ENCODE measurements at places on chromosomes 11 and 22. TPM values are rescaled to one million over a fixed set of nuclear protein-coding genes. Genes with fewer than 3 reads are reported as not detected.

The OR8K5 gene
- total RNA-seq: not detected

The OR52A1 gene
- not detected for total RNA-seq

The EMID1 gene
- total RNA-seq: 0.22 TPM

The SNX32 gene
- total RNA-seq: 2.1 TPM

The ABCG4 gene
- total RNA-seq: not detected

The PDE3B gene
- total RNA-seq: 5.1 TPM

The OR2AT4 gene
- not detected for total RNA-seq

The PHOX2A gene
- total RNA-seq: not detected

DNA sequence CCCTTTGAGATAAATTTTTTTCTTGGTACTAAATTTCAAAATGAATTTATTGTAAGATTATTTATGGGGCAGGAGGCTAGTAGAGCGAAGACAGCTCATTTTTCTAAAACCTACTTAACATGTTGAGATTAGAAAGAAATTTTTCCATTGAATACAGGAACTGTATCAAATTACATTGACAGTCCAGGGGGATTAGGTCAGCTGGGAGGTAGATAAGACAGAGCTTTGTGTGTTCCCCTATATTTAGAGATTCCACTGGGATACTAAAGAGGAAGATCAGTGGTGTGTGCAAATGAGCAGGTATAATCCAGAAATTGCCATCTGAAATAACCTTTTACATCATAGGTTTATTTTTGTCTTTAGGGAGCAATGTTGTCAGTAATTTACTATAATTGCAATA, 32.1 kb downstream of the ENDOD1 start:
- no peak for DNase-seq

- DNase-seq: no peak
Observed at GRCh38 chr11:88105951-88106350, 69.3 kb downstream of the RAB38 start.

DNA sequence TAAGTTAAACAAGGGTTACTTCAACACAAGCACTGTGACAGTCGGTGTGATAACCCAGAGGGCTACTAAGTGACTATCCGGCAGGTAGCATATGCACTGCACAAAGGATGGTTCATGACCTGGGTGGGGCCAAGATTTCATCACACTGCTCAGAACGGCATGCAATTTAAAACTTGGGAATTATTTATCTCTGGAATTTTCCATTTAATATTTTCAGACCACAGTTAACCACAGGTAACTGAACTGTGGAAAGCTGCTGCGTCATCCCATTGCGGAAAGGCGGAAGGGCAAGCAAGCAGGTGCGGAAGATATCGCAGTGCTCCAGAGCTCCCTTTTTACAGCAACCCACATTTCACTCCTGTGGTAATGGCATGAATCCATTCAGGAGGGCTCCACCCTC, 540.8 kb downstream of the INSC start:
- DNase-seq: no peak

DNA sequence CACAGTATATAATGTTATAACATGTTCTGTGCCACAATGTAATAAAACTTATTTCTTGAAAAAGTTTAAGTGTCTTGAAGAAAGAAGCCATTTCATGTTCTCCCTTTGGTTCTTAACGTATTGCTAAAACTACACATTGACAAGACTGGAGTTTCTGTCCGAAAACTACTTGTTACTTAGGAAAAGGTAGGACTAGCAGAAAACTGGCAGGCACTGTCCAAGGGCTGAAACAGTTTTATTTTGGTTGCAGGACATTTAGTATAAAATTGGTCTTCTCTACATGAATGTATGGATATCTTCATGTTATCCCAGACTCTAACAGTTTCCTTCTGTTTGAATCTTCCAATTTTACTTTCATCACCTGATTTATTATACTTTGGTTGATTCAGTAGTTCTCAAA, 1027.1 kb downstream of the LRRC4C start:
- no peak for DNase-seq

DNA sequence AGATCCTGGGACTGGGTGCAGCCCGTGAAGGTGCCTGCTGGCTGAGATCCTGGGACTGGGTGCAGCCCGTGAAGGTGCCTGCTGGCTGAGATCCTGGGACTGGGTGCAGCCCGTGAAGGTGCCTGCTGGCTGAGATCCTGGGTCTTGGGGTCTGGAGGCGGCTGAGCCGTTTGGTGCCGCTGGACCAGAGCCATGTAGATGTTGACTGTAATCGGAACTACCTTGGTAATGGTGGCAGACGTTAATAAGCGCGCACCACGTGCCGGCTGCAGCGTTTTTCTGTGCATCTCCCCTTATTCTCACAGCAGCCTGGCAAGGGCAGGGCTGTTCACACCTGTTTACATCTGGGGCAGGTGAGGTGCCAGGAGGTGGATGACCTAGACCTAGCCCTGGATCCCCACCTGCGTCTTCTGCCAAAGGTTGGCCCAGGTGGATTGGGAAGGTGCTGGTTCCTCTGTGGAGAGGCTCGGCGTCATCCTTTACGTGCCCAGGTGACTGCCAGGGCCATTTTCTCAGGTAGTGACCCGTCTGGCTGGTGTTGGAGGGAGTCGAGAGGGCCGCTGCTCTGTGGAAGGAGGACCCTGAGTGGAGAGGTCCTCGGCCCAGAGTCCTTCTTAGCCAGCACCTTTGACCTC, 382.5 kb downstream of the TBC1D22A start:
- no peak for DNase-seq

- no peak for DNase-seq
Observed at GRCh38 chr22:23722160-23722559, 28.8 kb downstream of the ZNF70 start.

DNA sequence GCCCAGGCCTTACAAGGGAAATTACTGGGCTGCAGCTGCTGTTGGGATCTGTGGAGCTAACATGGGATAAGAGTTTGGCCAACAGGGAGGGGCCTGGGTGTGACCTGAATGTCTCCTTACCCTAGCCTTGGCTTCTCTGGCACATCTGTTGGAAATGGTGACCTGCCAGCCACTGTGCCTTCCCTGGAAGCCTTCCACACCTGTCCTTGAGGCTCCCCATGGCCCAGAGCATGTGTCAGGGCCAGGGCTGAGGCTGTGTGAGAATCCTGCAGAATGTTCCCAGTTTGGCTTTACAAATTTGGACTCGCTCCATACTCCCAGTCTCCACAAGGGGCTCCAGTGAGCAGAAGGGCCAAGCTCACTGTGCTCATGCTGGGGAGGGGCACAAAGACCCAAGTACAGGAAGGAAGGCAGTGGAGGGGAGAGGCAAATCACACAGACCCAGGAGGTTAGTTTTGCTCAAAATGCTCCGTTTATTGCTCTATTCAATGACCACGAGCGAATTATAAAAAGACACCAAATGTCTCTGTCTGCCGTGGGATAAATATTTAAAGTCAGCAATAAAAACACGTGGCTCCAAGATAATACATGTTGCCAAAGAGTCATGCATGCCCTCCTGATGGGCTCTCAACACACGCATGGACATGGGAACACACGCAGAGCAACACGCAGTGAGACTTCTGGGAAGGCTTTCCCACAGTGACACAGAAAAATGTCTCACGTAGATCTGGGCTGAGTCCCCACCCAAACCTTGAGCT, 1.7 kb upstream of the IGSF22 start:
- no peak for DNase-seq

- no peak for DNase-seq
Observed at GRCh38 chr11:83285151-83285770, 906 bp downstream of the CCDC90B start.

- no peak for DNase-seq
Observed at GRCh38 chr11:60477035-60477445, 15.5 kb upstream of the MS4A12 start.

- no peak for DNase-seq
Observed at GRCh38 chr11:65456418-65456817, 33.8 kb downstream of the NEAT1 start.

GRCh38 chr11:114277637-114278341, 18.4 kb upstream of the NNMT start:
- DNase-seq: no peak

- DNase-seq: no peak
Observed at GRCh38 chr22:50376085-50376651, 33.0 kb downstream of the PPP6R2 start.

- no peak for DNase-seq
Observed at GRCh38 chr11:111796696-111797095, 30.5 kb upstream of the PPP2R1B start.

DNA sequence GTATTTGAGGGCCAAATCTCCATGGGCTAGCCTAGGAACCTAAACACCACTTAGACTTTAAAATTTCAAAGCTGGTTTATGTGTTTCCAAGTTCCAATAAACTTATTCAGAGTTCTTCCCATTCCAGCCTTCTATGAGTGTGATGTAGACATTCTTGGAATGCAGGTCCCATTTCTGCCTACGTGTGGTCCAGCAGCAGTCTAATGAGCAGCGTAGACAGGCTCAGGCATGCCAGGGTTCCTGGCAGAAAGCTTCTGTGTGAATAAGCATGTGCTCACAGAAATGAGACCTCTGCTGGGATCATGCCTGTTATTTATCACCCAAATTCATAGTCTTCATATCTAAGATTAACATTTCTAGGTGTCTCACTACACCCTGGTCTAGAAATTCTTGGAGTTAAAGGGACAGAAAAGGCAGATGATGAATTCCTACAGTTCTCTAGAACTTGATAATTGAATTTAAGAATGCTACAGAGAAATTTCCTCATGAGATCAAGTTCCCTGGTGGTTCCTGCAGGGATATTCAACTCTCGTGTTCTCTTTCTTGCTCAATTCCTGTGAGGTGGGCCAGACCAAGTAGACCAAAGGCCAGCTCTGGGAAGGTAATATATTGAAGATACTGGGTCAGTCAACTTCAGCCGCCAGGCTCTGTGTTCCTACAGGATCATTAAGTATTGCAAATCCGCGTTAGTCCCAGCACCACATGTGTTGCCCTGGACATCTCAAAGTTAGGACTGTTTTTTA, 17.6 kb downstream of the RNF185 start:
- peak; percentile 76 for DNase-seq

DNA sequence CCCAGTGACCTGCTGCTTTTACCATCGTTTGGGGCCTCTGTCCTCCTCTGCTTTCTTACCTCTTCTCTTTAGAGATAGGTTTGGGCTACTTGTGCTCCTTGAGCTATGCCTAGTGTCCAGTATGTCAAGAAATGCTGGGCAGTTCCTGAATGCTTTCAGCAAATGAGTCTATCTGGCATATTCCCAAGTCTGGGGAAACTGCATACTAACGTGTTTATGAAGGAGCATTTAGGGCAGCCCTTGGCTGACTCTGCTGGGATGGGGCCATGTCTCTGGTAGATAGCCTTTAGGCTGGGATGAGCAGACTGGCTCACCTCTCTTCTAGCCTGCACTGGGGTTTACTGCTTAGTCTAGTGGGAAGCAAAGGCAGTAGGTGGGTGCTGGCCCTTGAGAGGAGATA, 43.7 kb upstream of the SUSD2 start:
- no peak for DNase-seq

DNA sequence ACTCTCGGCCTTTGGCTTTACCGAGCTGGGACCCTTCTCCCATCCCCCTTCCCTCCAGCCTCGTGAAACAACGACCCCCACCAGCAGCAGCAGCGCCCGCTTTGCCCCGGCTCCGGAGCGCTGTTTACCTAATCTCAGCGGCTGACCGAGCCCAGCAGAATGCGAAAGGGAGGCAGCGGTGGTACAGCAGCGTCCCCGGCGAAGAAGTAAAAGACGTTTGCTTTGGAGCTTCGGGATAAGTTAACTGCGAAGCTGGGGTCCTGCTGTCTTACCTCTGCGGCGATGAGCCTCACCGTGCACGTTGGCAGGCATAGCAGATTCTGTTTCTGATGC, 2.0 kb upstream of the LARGE1 start:
- DNase-seq: no peak

DNA sequence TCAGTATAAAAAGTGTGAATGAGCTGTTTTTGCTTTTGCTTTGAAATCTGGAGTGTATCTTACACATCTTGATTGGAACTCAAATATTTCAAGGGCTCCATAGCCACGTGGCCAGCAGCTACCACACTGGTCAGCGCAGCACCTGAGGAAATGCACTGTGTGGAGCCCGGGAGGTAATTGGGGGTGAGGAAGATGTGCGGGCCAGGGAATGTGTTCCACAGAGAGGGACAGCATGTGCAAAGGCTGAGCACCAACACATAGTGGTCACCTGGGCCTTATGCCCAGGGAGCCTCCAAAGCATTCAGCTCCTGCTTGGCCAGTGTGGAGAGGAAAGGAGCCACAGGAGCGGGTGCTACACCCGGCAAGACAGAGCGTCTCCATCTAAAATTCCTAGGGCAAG, 20.8 kb downstream of the RELT start:
- no peak for DNase-seq

DNA sequence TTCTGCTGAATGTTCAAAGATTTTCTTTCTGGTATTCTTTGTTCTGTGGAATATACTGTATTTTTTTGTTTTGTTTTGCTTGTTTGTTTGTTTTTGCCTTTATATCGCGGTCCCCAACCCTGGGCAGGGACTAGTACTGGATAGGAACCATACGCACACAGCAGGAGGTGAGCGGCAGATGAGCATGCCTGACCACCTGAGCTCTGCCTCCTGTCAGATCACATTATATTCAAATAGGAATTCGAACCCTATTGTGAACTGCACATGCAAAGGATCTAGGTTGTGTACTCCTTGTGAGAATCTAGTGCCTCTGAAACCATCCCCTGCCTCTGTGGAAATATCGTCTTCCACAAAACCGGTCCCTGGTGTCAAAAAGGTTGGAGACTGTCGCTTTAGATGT, 83.3 kb upstream of the ANO3 start:
- no peak for DNase-seq

DNA sequence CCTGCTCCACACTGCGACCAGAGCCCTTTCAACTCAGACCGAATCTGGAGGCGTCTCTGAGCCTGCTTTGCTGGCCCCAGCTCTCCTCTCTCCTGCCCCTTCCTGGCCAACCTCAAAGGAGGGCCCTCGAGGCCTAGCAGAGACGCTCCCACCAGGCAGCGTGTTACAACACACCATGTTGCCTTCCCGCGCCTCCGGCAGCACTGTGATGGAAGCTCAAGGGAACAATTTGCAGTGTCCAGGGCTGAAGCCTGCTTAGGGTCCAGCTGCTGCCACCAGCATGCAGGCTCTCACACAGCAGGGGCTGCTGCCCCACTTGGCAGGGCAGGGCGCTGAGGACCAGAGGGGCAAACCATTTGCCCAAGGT, 18.4 kb downstream of the LINC01488 start:
- DNase-seq: no peak

- no peak for DNase-seq
Observed at GRCh38 chr11:92449222-92449621, 224.6 kb downstream of the FAT3 start.

DNA sequence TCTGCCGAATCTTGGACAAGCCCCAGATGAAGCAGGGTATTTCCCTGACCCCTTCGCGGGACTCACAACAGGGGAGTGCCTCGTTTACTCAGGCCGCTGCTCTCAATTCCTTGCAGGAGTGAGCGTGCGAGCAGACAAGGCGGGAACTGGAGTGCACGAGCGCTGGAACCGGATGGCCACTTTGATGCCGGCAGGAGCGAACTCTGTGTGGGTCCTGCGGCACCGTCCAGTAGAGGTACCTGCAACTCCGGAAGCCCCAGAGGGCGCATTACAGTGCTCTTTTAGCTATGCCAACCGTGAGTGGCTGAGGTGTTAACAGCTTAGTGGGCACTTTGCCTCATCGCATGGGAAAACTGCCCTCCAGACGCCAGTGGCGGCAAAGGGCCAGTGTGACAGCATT, 182.3 kb upstream of the ANO3 start:
- no peak for DNase-seq

- no peak for DNase-seq
Observed at GRCh38 chr11:72703267-72704008, 29.2 kb upstream of the PDE2A start.

All from epithelial cell of proximal tubule (primary cell).